ENCODE measurements at places on chromosomes 4 and X.

GRCh38 chr4:72805284-72805683 is 236.3 kb upstream of the ADAMTS3 start:
- no peak for DNase-seq

GRCh38 chr4:67918428-67918827 is 34.6 kb upstream of the TMPRSS11D start:
- DNase-seq, result no peak

DNA sequence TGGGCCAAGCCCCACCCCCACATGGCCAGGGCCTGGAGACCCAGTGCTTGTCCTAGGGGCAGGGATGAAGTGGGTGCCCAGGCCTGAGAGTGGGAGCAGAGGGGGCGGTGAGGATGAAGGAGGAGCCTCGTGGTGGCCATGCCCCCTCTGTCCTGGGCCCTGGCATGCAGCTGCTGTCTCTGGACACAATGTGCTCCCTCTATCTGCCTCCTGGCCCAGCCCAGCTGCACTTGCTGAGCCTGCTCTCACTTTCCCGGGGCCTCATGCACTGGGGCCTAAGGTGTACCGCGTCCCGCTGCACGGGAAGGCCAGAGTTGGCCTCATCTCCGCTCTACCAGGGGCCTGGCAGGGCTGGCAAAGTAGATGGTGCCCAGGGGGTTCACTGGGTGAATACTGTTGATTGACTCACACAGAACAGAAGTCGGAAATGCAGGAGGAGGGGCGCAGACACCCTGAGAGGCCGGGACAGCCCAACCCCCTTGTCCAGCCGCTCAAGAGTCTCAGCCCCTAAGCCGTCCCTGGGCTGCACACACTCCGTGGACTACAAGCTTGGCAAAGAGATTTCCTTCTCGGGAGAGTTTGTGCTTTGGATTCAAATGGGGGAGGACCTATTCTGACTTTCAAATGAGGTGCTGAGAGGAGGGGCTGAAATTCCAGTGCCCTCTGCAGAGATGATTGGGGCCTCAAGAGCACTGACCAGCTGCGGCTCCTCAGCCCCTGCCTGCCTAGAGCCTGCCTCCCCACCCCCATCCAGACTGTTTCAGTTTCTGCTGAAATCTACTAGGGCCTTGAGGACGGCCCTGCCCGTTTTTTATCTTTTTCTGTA is 112.4 kb downstream of the PSAPL1 start:
- DNase-seq, result no peak

- no peak for DNase-seq
These were observed 583.9 kb downstream of the BCOR start for GRCh38 chrX:39513836-39514235.
